SK-N-MC (cell line): ENCODE measurements at places on chromosomes 2 and 18.

- no peak for DNase-seq
These were observed 21.6 kb downstream of the EFEMP1 start for GRCh38 chr2:55901941-55902340.

- no peak for DNase-seq
These were observed 2.7 kb downstream of the TNS1 start for GRCh38 chr2:218000136-218000535.

- DNase-seq: no peak
These were observed 186.9 kb downstream of the GFPT1 start for GRCh38 chr2:69200107-69200520.

GRCh38 chr2:119425620-119426395 lies 5.8 kb upstream of the TMEM37 start:
- DNase-seq: no peak

GRCh38 chr2:172376505-172377125 lies 50.8 kb upstream of the ITGA6 start:
- DNase-seq: no peak

- no peak for DNase-seq
These were observed 109.2 kb upstream of the CHRNA1 start for GRCh38 chr2:174873471-174873870.

GRCh38 chr2:182698671-182699070 lies 17.4 kb upstream of the DNAJC10 start:
- DNase-seq: no peak

DNA sequence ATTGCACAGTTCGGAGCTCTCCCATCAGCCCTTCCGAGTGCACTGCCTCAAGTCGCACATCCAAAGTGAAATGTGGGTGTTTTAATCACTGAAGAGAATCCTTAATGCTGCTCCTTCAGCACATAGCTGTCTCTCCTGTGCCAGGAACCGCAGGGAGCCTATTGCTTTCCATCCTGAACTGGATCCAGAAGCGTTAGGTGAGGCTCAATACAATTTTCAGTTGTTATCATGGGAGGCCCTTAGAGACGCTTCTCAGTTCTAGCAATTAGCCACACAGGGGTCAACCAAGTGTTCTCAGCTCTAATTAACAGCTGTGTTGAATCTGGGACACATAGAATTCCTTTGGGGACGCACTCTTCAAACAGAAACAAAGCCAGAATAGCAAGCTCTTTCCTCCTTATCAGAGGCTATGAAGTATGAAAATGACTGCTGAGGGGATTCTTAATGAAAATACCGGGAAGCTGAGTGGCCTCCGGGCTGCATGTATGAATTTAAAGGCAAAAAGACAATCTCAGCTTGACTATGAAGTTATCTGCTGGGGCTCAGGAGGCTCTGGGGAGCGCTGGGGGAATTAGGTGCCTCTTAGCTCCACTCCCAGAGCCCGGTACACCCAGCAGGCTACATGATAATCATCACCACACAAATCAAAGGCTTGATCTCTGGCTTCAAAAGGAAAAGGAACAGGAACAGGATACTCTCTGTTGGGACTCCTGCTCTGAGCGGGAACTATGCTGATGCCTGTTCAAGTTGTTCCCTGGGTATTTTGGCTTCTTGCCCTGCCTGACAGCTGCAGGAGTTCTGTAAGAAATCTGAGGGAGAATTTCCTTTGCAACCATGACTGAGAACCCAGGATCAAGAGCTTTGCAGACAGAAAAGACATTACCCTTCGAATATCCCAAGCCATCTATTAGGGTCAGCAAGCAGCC lies 55.4 kb upstream of the NCOA1 start:
- DNase-seq: peak; percentile 83

DNA sequence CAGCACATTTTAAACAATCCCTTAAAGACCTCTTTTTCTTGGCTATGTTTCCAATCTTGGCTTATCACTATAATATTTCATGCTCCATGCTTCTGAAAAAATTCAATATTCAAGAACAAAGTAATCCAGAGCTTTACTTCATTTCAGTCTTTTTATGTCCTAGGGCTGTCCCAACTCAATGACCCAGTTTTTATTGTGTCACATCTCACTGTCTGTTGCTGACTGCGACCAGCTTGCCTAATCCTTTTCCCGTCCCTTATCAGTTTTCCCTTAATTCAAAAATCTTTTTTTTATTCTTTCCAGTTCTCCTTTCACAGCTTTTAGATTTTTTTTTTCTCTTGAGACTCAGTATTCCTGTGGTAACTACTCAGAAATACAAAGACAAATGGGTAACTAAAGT lies 10.2 kb downstream of the TMEM17 start:
- DNase-seq: no peak

GRCh38 chr18:7607540-7608173 lies 40.5 kb downstream of the PTPRM start:
- no peak for DNase-seq

DNA sequence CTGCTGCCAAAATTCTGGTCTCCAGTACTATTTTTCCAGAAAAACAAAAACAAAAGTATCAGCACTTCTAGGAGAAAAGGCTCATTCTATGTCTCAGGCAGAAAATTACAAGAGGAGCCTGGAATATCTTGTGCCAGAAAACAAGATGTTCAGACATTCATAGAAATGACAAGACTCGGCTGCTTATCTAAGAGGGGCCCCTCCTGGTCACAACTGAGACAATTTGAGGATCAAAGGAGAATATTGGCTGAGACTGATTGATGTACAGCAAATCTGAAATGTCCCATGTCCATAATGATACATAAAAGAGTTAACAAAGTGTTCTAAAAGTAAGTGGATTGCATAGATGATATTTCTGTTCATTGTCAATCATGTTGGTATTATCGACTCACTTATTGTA lies 2.4 kb upstream of the RPS7 start:
- DNase-seq: no peak

- no peak for DNase-seq
These were observed 15.1 kb downstream of the HOXD3 start for GRCh38 chr2:176172007-176172894.

DNA sequence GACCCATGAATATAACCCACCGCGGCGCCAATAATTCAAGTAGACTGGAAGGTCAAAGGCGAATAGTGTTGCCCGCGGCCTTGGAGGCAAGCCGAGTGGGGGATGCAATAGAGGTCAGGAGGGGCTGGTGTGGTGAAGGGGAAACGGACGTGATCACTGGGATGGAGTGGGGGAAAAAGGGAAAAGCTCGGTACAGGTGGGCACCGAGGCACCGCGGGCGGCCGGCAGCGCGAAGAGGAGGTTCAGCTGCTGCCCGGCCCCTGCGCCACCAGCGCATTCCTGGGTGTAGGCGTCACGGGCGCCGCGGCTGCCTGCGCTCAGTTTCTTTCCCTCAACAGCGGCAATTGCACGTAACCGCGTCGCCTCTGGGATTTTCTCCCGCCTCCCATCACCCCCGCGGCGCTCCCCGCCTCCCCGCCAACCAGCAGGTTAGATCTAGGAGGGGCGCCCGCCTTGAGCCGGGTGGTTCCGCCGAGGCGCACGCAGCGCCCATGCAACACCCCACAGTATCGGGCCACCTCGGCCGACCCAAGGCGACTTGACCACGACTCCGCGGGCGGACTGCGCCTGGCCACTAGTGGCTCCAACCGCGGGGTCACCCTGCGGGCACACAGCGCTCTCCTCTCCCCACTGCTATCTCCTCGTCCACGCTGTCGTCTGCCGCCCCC lies 1.5 kb downstream of the RND3 start:
- DNase-seq: no peak

DNA sequence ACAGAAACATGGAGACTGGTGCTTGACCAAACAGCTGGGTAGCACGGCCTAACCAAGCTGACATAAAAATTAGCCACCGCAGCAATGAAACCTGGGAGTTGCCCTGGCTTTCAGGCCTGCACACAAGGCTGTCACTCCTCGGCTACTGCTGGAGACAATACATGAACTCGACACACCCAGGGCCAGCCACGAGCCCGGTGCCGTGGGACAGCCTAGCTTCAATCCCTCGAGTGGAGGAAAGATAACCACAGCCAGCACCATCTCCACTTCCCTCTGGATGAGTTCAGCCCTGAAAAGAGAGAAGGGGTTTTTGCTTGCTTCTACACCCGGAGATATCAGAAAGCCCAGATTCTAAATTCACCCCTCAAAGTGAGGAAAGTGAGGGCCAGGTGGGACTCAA lies 78.0 kb downstream of the BCL2L11 start:
- DNase-seq: no peak

- no peak for DNase-seq
These were observed 591.0 kb downstream of the ARHGAP15 start for GRCh38 chr2:143720095-143720664.

GRCh38 chr2:14715600-14715999 lies 83.1 kb downstream of the LRATD1 start:
- no peak for DNase-seq

DNA sequence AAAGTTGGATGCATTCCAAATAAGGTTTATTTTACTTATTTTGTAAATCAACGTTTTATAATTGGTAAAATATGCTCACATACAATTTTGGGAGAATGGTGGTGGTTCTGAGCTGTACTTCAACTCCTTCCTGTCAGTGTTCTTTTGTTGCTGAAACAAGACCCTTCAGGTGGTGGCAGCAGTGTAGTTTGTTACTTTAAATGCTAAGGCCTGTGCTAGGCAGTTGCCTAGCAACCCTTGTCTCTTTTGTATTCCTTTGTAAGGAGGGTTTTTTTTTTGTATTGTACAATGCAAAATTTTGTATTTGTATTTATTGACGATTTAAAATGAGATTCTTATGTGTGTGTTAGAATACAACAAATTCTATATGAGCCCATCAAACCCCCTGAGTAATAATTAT lies 166.0 kb upstream of the FAM98A start:
- no peak for DNase-seq

DNA sequence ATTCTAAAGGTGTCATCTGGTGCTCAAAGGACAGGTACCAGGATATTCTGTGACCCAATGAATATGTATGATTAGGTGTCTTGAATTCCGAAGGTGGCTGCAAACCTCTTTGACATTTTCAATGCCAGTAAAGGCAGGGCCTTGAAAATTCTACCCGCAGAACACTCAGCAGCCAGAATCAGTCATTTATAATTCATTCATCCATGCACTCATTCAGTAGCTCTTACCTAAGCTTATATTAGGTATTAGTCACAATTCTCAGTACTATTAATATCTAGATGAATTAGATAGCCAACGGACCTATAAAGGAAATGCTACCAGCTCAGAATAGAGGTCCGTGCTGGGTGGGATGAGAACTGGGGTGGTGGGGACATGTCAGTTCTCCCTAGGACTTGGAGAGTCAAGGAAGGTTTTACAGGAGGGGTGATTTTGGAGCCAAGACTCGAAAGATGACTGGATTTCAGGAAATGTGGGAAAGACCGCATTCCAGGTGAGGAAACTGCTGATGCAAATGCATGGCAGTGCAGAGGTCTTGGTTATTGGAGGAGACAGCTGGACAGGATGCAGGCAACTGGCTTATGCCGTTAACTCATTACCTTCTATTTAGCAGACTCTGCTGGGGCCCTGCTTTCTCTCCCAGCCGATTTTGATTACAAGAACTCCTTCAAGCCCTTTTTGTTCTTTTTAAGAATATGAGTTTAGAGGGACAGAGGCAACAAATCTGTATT lies 7.2 kb downstream of the TRIB2 start:
- no peak for DNase-seq

DNA sequence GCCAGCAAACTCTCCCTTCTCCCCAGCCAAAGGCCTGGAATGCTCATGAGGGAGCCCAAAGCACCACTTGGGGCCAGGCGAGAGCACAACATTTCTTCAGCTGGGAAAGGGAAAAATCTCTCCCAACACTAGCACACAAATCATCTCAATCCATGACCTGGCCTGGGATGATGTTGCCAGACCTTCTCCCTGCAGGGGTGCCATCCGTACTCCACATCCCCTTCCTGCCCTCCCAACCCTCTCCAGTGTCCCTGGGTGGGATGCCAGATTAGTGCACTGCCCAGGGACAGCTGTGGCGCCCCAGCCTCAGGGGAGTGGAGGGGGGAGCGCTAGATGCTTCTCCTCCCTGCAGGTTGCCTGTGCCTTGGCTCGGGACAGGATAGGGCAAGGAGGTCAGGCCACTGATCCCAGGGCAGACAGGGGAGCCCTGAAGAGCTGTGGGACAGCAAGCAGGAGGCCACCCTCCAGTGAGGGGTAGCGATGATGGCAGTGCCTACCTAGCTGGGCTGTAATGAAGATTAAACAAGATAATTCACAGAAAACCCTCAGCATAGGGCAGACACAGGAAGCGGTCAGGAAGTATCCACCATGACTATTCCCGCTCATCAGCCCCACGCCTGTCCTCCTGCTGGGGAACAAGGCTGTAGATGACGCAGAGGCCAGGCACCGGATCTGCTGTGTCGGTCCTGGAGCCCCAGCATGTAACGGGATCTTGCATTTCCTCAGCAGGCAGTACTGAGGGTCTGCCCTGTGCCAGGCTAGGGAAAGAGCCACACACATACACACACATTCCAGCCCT lies 31.1 kb downstream of the SERTAD2 start:
- no peak for DNase-seq

DNA sequence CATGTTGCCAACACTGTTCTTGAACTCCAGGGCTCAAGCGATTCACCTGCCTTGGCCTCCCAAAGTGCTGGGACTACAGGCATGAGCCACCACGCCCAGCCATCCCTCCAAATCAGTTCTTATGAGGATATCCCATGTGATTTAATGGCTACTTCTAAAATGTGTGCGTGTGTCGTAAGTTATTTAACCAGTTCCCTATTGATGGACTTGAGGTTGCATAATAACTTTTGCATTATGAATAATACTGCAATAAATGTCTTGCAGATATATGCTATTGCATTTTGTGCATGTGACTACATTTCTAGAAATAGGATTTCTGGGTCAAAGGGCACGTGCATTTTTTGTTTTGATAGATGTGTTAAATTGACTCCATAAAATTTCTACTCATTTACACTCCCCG lies 19.0 kb downstream of the DIPK1C start:
- no peak for DNase-seq

- no peak for DNase-seq
These were observed 97.8 kb downstream of the B3GNT2 start for GRCh38 chr2:62293490-62294271.

GRCh38 chr2:177429688-177430325 lies 37.2 kb downstream of the AGPS start:
- no peak for DNase-seq

GRCh38 chr18:28267276-28267675 lies 90.3 kb upstream of the CDH2 start:
- DNase-seq: no peak

GRCh38 chr2:105697781-105698449 lies 46.8 kb upstream of the NCK2 start:
- DNase-seq: no peak

DNA sequence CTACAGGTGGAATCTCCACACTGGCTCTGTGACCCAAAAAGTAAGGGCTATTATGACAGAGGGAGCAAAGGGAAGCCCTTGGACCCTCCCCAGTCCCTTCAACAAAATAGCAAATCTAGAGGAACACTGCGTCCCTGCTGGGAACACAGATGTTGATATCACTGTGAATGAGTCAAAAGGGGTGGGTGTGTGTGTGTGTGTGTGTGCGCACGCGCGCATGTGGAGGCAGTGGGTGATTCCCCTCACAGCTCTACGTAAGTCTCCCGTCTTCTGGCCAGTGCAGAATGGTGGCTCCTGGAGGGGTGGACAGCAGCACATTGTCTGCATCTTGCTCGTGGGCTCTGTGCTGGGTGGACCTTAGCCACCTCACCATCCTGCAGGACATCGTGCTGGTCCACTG lies 7.8 kb upstream of the C2orf72 start:
- no peak for DNase-seq

- DNase-seq: peak; percentile 40
These were observed 739.5 kb downstream of the SOCS6 start for GRCh38 chr18:71028285-71028762.
